ENCODE measurements at places on chromosomes 4 and X.

GRCh38 chr4:165783626-165784025 is 89.4 kb upstream of the TLL1 start:
- DNase-seq: no peak

- DNase-seq: no peak
Measured at GRCh38 chr4:76435528-76436319, 695 bp downstream of the SHROOM3 start.

DNA sequence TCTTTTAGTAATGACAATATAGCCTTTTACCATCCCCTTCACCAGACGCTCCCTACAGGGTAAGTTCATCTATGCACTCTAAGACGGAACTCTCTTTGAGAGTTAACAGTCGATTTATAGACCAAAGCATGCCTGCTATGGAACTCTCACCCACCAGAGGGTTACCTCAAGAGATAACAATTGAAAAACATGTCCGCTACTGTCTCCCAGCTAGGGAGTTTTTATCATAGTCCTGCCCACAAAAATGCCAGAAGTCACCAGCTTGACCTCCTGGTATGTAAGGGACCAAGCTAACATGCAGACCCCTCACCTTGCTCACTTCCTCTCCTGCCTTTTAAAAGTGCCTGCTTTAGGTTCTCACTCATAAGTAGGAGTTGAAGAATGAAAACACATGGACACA is 16.7 kb upstream of the YTHDC1 start:
- DNase-seq: no peak

DNA sequence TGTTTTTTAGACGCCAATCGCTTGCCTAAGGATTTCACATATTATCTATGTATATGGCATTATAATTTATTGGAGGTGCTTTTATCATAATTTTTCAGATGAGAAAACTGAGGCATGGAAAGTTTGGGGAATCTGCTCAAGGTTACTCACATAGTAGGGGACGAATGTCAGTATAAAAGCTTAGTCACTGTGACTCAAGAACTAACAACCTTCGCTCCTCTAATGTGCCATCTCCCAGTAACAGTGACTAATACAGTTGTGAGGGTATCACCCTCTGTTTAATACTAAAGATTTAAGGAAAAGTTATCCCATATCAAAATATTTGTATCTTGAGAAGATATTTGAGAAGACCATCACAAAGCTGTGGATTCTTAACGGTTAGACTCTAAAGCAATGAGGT is 353.1 kb upstream of the SPOCK3 start:
- DNase-seq: no peak

GRCh38 chr4:18815081-18815778 is 793.7 kb upstream of the LCORL start:
- DNase-seq: no peak

- DNase-seq: no peak
Measured at GRCh38 chr4:176874721-176875445, 82.2 kb upstream of the VEGFC start.

GRCh38 chrX:104343428-104344129 is 88.8 kb upstream of the ESX1 start:
- no peak for DNase-seq

GRCh38 chr4:146495269-146495668 is 26.5 kb downstream of the SLC10A7 start:
- DNase-seq: no peak

Measured in activated naive CD8-positive, alpha-beta T cell treated with anti-CD3 and anti-CD28 coated beads, Interleukin-2, amount 10 ng/mL, durations not matched to agents 7 days and 5 days (primary cell).